Activated gamma-delta T cell treated with Interleukin-2 at 50 U/mL for 16 hours (primary cell): ENCODE measurements at places on chromosomes 7 and 10.

DNA sequence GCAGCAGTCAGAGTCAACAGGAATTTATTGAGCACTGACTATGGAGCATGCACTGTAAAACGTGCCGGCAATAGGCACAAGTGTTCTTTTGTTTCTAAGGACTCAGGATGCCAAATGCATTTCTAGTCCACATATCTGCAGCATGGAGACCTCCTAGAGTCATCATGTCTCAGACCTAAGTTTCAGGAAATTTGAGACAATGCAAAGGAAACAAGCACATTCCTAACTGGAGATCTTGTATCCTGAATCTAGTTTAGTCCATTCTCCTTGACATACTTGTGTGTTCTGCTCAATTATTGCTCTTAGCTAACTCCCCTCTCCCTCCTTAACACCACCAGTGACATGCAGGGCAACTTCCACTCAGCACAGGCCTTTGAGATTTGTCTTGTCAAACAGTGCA lies 173.2 kb downstream of the ZNF438 start:
- no peak for DNase-seq

GRCh38 chr7:150341263-150342120 lies at the start of gene RARRES2:
Gene RARRES2 (minus strand): TSS chr7:150341629. CDS start chr7:150340609, 1,020 bp downstream.
- DNase-seq = no peak

DNA sequence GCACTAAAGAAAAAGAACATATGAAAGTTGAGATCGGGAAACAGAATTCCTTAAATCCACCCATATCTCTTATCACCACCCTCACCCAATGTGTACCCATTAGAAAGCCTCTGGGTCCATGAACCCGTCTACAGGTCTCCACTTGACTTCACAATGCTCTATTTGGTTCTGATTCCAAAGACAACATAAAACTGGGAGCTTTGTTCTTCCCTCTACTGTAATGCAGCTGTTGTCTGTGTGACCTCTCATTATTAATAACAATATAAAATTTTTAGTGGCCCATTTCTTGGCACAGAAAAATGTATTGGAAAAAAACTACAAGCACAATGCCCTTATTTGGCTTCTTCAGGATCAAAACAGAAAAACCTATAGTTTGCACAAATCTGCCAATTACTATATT lies 30.0 kb downstream of the DOCK4 start:
- DNase-seq = no peak

DNA sequence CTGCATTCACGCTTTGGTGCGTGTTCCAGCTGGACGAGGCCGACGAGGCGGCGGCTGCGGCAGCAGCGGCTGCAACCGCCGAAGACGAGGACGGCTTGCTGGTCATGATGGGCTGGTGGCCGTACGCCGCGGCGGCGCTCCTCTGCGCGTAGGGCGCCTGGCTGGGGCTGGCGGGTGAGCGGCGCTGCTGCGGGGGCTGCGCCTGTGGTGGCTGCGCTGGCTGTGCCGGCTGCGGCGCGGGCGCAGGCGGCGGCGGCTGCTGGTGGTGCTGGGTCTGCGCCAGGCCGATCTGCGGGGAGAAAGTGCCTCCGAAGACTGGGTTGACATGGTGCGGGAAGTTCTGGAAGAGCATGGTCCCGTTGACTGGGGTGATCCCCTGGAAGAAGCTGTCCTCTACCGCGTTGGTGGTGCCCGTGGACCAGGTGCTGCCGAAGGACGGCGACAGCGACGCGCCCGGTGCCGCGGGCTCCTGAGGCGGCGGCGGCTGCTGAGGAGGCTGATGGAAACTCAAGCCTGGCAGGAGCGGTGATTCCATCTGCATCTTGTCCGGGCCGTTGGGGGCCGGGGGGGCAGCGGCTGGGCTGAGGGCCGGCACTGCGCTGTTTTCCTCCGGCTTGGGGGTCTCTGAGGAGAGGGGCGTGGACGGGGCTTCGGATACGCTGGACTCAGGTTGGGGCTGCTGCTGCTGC lies 51.1 kb downstream of the CPEB3 start:
- peak; percentile 19 for DNase-seq

GRCh38 chr10:131181456-131181855 lies 130.1 kb downstream of the TCERG1L start:
- DNase-seq = no peak

GRCh38 chr7:23918856-23919255 lies 208.8 kb downstream of the STK31 start:
- DNase-seq = no peak

GRCh38 chr10:11743461-11744338 lies 1.5 kb downstream of the ECHDC3 start:
- DNase-seq = no peak

DNA sequence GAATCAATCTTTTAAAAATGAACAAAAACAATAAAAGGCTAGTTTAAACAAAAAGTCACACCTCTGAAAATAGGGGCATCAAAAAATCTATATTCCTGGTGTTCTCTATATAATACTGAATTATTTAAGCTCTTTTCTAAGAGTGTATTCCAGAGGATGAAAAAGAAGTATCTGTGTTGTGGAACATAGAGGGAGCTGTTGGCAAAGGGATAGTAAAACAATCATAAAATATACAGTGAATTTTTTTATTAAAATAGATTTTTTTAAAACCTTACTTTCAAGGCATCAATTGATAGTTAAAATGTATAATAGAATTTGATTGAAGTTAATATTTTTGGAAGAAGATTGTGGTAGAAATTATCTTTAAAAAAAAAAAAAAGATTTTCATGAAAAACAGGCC lies 1409.1 kb upstream of the CELF2 start:
- DNase-seq = no peak
